ENCODE measurements at places on chromosomes 16 and 17. TPM values are rescaled to one million over a fixed set of nuclear protein-coding genes. Genes with fewer than 3 reads are reported as not detected.

Gene SEZ6
- polyA plus RNA-seq, result 0.41 TPM

- DNase-seq, result no peak
These were observed 164.0 kb upstream of the MAF start for GRCh38 chr16:79764415-79765110.

Gene ABCC12
- polyA plus RNA-seq, result not detected

DNA sequence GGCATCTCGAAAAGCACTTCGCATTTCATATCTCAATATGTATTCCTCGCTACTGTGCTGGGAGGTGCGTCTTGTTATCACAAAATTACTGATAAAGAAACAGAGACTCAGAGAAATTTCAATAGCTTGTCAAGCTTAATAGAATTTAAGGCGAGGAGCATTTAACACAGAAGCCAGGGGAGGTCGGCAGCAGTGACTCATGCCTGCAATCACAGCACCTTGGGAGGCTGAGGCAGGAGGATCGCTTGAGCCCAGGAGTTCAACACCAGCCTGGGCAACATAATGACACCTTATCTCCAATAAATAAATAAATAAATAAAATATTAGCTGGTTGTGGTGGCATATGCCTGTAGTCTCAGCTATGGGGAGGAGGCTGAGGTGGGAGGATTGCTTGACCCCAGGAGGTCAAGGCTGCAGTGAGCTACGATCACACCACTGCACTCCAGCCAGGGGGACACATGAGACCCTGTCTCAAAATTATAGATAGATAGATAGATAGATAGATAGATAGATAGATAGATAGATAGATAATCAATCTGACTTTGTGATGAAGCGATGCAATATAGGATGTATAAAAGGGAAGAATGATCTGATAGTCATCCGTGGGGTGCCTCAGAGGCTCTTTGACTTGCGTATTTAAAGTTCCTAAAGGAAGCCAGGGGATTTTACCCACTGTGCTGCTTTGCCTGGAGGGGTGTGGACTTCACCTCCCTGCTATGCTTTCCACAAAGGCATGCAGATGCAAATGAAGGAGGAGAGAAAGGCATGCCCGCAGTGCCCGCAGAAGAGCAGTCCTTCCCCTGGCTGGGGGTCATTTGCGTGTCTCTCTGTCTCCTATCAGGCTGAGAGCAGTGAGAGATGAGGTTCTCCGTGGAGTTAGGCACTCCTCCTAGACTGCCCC, 15.9 kb upstream of the USP10 start:
- DNase-seq, result no peak

Gene NPIPB6
- polyA plus RNA-seq, result 0.30 TPM

GRCh38 chr17:33986566-33986965, 268.5 kb upstream of the CCL2 start:
- DNase-seq, result no peak

All from CD4-positive, alpha-beta memory T cell (primary cell).